ENCODE measurements at places on chromosomes 2 and 18.

GRCh38 chr2:176830362-176830761 is 382.2 kb upstream of the HNRNPA3 start:
- DNase-seq: no peak

- DNase-seq: peak; percentile 70
Measured at GRCh38 chr2:144430722-144431391, 89.1 kb downstream of the ZEB2 start.

DNA sequence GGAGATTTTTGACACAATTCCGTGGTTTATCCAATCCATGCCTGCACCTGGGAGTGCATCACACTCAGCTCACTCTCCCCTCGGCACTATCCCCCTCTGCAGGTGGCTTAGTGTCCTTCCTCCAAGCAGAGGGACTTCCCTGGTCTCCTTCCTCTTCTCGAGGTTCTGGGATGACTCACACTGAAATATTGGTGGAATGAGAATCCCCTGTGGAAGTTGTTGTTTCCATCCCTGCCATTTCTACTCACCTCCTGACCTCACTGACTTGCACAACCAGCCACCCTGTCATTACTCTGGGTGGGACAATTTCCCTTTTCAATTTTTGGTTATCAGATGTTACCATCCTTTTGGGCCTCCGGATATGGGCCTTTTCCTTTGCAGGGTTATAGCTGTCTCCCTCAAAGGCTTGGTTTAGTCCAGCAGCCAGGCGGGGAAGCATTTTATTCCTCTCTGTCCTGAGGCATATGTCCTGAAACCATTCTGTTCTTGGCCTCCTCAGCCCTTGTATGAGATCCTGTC is 59.9 kb downstream of the PTPRM start:
- DNase-seq: no peak

GRCh38 chr18:41687138-41687537 is 267.9 kb upstream of the PIK3C3 start:
- DNase-seq: no peak

- DNase-seq: no peak
Measured at GRCh38 chr2:130359466-130359865, 3.6 kb downstream of the PTPN18 start.

GRCh38 chr2:218717262-218717661 is 6.6 kb downstream of the TTLL4 start:
- DNase-seq: no peak

Data from stimulated activated effector memory CD8-positive, alpha-beta T cell treated with anti-CD3 and anti-CD28 coated beads, Interleukin-12 subunit alpha, Interleukin-12 subunit beta, amount 100 ng/mL, for 72 hours (primary cell).